ENCODE measurements at places on chromosomes 12 and 14.

GRCh38 chr14:25406818-25407217 lies 356.9 kb upstream of the STXBP6 start:
- DNase-seq: no peak

DNA sequence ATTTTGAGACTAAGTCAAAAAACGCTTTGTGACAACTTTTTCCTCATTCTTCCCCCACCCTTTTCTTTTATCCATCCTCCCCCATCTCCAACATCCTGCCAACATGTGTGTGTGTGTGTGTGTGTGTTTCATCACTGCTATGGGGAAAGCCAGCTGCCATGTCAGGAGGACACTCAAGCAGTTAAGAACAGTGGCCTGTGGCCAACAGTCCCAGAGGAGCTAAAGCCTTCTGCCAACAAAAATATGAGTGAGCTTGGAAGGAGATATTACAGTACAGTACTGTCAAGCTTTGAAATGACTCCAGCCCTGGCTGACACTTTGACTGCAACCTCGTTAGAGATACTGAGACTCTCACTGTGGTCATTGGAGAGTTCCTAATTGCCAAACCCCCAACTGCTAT lies 5.0 kb upstream of the CSRP2 start:
- DNase-seq: no peak

- DNase-seq: no peak
Observed at GRCh38 chr12:34108405-34108803, 86.1 kb downstream of the ALG10 start.

- DNase-seq: no peak
Observed at GRCh38 chr14:79369359-79370332, 841.7 kb downstream of the DIO2 start.

DNA sequence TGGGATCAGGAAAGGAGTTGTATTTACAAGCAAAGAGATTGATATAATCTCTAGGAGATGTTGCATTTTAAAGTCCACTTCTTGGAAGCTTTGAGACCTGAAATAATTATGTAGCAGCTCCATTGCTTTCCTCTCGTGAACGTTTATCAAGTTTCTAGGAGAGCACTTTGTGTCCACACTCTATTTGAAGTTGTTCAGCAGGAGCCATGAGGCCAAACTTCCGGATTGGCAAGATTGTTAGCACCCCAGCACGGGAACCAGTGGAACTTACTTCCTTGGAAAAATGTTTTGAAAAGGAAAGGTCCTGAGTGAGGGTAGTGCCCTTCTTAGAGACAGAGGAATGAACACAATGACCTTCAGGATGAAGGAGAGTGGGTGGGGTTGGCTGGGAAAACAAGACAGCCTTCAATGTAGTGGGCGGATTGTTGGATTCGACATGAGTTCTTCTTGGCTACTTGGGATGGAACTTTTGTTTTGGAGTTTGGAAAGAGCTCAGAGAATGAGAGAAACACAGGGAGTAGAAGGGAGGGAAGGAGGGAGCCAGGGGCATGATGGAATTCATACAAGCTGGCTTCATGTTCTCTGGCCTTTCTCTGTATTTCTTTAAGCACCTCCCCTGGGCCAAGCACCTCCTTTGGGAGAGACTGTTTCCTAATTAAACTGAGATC lies 23.8 kb upstream of the CISTR start:
- no peak for DNase-seq

GRCh38 chr12:62426089-62426488 lies 40.5 kb upstream of the MON2 start:
- no peak for DNase-seq

DNA sequence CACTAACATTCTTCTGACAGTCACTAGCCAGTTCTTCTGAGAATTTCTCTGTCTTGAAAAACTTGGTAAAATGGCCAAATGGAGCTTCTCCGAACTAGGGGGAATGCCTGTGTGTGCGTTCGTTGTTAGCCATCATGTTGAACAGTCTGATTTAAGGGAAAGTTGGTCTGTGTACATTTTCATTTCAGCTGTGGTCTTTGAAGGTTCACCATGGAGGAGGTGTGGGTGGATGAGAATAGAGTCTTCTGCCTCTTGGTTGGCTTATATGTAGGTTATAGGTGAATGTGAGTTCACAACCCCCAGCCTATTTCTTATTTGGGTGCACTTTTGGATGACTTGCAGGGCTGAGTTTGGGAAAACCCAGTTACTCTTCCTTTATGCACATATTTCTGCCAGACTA lies 12.9 kb downstream of the ETV6 start:
- no peak for DNase-seq

- DNase-seq: no peak
Observed at GRCh38 chr12:120367924-120368788, 808 bp downstream of the MSI1 start.

- DNase-seq: no peak
Observed at GRCh38 chr14:100282766-100283419, 23.4 kb downstream of the SLC25A29 start.

GRCh38 chr14:90624227-90624626 lies 192.0 kb downstream of the TTC7B start:
- DNase-seq: no peak

DNA sequence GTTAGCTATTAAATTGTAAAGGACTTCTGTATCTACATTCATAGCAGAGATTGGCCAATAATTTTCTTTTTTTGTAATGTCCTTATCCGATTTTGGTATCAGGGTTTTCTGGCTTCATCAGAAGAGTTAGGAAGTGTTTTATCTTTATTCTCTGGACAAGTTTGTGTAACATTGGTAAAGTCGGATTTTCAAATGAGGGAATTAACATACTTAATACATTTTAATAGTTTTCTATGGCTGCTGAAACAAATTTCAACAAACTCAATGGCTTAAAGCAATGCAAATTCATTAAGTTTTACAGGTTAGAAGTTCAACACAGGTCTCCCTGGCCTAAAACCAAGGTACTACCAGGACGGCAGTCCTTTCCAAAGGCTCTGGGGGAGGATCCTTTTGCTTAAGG lies 13.2 kb upstream of the SLC8A3 start:
- no peak for DNase-seq

DNA sequence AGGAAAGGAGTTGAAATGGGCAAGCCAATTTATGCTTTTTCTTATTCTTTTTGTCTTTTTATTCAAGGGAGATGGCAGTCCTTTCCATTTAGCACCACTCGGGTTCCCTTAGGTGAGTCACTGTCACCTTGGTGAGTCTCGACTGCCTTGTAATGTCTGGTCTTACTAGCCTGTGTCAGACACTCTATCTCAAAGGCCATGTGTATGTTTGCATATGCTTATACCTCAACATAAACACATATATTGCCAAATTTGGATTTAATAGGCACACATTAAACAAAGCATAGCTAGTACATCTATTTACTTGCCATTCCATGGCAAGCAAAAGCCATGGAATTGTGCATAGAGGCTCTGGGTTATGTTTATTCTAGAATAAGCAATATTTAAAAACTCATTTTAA lies 624.9 kb upstream of the FOXG1 start:
- no peak for DNase-seq

GRCh38 chr14:68658029-68658509 lies 134.8 kb downstream of the ZFP36L1 start:
- DNase-seq: no peak

DNA sequence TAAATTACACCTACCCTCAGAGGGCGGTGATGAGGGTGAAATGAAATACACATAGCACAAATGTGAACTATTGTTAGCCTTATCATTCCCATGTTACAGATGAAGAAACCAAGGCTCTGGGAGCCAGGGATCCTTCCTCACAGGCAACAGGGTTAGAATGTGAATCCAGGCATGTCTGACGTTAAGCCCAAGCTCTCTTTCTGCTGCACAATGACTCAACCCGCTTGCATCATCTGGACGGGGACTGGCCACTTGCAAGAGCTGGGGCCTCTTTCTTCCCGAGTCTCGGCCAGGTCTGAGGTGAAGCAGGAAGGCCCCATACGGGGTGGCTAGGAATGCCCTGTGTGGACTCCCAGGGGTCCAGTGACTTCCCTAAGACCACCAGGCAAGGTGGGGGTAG lies 105.2 kb downstream of the RBM19 start:
- no peak for DNase-seq

DNA sequence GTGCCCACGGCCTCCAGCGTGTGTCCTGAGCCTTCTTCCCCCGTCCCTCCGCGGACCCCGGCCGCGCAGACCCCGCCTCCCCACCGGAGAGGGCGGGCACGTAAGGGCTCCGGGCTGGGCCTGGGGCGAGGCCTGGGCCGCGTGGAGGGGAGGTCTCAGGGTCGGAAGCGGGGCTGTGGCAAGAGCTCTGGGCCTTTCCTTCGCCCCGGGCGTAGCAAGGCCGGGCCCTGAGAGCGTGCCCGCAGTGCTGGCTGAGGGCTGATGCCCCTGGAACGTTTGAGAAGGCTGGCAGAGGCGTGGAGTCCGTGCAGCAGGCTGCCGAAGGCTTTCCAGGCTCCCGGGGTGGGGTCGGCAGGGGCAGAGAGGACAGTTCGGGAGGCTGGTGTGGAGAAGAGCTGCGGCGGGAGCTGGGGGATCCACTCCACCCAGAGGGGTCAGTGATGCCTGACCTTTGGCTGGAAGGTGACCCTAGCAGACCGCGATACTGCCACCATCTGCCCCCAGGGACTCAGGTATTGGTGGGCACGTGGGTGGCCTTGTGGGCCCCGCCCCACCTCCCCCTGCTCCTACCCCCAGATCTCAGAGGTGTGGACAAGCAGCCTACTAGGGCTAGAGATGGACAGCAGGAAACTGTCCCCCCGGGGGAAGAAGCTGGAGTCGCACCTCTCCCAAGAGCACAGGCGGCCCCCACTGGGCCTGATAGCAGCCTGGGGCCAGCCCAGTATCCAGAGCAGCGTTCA lies 558 bp downstream of the TEX22 start:
- DNase-seq: no peak

DNA sequence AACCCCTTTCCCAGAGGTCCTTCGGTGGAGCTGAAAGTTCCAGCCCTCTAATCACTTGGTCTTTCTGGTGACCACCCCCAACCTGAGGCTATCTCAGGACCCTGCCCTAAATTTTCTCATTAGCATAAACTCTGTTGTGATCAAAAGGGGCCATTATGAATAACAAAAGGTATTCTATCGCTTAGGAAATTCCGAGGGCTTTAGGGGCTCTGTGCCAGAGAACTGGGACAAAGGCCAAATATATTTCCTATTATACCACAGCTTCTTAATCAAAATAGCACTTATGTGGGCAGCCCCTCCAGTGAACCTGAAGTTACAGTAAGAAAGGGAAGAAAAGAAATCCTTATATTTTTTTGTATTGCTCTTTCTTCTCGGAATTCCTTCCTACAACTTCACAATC lies 125.3 kb upstream of the NPAS3 start:
- no peak for DNase-seq

DNA sequence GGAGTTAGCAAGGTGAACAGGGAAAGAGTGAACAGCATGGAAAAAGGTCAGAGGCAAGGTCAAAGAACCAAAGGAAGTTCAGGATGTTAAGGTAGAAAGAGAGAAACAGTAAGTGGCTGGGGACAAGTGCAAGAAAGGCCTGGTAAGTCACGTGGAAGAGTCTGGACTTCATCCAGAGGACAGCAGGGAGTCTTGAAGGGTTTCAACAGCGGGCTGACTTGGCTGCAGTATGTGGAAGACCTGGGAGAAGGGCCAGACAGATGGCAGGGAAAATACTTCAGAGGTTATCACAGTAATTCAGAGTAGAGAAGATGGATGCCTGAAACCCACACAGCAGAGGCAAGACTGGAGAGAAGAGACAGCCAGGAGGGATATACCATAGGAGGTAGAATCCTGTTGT lies 34.0 kb downstream of the CIT start:
- DNase-seq: no peak

DNA sequence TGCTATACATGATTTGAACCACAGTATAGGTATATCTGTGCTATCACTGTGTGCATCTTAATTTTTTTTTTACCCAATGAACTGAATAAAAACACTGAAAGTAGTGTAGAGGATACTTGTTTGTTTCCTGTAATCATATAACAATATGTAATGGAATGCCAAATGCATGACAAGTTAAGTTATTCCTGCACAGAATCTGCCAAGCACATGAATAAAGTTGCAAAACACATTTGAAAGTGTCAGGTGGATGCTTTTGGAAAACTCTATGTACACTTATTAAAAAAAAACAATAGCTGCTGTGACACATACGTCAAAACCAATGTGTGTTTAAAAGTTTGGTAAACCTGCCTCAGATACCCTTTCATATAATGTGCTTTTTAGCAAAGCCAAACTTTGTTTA lies 1638.1 kb upstream of the SEL1L start:
- DNase-seq: no peak

GRCh38 chr12:2335916-2336315 lies 283.1 kb downstream of the CACNA1C start:
- no peak for DNase-seq

DNA sequence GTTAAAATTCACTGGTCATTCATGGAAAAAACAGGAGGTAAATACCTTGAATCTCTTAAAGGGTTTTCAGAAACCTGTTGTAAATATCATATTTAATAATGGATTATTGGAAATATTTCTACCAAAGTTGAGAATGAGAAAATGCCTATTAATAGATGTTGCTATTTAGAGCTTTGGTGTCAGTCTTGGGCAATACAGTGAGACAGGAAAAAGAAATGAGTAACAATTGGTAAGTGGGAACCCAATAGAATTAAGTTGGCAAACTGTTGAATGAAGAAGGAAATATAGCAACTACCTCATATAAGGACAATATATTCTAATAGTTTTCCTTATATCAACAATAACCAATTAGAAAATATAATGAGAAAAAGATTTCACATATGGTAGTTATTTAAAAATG lies 78.0 kb downstream of the ATF7IP start:
- no peak for DNase-seq

GRCh38 chr14:45201905-45202304 lies 51.1 kb downstream of the MIS18BP1 start:
- DNase-seq: no peak

Data from NCI-H2081 treated with DMSO at 0.1 percent for 48 hours (cell line).